ENCODE measurements at places on chromosomes 13 and 19.
A peak's percentile ranks its signal among the peaks of the same experiment; 100 is the strongest.

DNA sequence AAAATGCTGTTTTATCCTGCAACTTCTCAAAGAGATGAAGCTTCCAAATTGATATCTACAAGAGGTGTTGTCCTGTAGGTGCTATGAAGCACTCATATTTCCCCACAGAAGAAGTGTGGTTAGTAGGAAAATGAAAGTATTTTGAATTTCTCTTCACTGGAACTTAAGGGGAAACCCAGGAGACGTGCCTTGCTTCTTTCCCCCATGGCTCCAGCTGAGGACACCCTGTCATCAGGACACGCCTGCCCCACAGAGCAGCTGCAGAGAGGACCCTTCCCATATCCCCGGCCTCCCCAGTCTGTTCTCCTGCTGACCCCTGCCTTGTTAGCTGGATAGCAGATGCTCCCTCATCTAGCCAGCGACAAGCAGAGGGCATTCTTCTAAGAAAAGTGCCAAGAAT lies 371.3 kb downstream of the COG6 start:
- DNase-seq: no peak

GRCh38 chr19:58085348-58085875 lies 12.6 kb downstream of the ZSCAN18 start:
- no peak for DNase-seq

- no peak for DNase-seq
These were observed 417.1 kb downstream of the PCDH17 start for GRCh38 chr13:58048670-58049069.

GRCh38 chr13:45516757-45517156 lies 52.0 kb downstream of the COG3 start:
- no peak for DNase-seq

DNA sequence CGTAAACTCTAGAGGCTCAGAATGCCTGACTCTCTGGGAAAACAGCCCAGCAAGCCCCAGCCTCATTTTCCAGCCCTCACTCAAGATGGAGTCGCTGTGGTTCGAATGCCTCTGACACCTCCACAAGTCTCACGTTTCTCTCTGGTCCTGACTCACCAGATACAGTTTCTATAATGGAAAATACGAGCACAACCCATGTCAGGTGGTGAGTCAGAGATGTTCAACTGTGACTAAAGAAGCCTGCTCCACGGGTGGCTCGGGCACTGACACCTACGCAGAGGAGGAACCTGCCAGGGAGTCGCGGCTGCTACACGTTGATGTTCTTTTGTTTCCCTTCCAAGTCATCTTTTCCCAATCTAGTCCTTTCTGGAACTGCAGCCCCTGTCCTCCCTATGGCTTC lies 87.1 kb upstream of the STK24 start:
- DNase-seq: no peak

DNA sequence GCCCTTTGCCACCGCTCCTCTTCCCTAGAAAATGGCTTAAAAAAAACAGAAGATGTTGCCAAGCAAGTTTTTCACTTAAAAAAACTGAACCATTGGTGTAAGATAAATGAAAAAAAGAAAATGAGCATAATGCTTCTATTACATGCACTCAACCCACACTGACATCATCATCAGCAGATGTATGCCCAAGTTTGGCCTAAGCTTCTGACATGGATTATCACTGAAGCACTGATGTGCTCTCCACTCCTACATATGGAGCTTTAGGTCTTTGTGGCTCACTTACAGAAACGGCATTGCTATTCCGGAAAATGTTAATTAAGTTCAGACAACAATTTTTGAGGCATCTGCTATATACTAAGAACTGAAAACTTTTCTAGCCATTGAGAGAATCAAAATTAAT lies 8.0 kb downstream of the RXFP2 start:
- no peak for DNase-seq

- DNase-seq: no peak
These were observed 481.9 kb downstream of the COG6 start for GRCh38 chr13:40137400-40137799.

- no peak for DNase-seq
These were observed 14.0 kb upstream of the NAA16 start for GRCh38 chr13:41296879-41297646.

GRCh38 chr13:76379341-76380105 lies 506.7 kb downstream of the KCTD12 start:
- DNase-seq: peak; percentile 4

DNA sequence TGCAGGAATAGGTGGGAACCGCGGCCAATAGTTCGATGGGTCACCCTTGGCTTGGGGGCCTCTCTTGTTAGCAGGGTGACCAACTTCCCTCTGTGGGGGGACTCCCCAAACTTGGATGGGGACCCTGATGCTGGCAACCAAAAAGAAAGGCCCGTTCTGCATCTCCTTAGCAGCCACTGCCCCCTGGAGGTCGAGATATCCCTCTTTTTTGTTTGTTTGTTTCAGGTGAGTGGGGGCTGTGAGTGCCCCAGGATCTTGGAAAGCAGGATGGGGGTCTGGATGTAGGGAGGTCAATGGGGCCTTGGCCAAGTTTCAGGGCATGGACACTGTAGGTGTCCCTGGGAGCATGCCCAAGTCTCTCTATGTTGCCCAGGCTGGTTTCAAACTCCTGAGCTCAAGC lies 7.7 kb upstream of the CRTC1 start:
- no peak for DNase-seq

DNA sequence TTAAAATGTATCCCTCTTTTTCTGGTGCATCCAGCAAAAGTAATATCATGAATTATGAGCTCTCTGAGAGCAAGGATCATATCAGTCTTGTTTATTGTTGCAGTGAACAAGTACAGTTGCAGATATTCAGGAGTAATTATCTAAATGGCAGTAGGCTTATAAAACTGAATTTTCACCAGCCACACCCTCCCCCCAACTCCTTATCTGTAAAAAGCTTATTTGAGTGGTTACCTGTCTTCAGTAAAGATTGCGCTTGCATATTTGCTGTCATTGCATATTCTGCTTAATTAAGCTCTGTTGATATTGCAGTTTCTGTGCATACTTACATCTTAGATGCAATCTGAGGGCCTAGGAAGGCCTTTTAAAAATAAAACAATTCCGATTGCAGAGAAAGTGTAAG lies 87.3 kb downstream of the DNAJC15 start:
- DNase-seq: no peak

DNA sequence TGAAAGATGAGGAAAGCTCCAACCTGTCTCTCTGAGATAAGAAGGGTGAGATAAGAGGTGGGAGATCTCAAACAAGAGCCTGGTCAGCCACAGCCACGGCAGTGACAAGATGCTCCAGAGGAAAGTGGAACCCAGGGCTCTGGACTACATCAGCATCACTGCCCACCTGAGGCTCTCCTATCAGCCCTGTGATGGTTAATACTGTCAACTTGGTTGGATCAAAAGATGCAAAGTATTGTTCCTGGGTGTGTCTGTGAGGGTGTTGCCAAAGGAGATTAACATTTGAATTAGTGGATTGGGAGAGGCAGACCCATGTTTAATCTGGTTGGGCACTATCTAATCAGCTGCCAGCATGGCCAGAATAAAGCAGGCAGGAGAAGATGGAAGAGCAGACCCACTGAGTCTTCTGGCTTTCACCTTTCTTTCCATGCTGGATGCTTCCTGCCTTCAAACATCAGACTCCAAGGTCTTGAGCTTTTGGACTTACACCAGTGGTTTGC lies 476.6 kb upstream of the NBEA start:
- DNase-seq: no peak

- DNase-seq: peak; percentile 9
These were observed 788.3 kb upstream of the SLITRK5 start for GRCh38 chr13:86882835-86883234.

DNA sequence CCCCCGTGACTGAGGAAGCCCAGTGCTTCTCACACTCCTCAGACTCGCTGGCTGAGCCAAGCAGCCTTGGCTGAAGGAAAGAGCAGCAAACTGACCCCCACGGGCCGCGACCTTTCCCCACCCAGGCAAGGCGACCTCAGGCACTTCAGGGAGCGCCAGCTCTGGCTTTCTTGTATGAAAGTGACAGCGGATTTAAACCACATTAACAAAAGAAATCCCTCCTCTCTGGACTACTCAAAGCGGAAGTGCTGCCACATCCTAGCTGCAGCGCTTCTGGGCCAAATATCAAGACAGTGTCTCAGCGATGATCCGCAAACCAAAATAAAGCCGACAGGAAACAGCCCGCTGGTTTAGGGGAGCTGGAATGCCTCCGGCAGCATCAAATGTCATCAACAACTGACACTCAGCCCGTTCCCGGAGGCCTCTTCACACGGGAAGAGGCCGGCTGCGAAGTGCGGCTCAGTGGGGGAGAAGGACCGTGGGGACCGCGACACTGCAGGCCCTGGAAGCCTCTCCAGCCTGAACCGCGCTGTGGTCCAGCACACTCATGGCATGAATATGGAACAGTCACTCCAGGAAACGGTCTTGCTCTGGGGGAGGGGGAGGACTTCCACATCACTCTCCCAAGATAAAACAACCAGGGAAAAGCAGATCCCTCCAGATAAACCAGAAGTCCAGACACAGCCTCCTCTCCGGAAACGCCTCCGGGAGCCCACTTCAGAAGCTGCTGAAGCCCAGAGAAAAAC lies 1.4 kb downstream of the RASA3 start:
- peak; percentile 91 for DNase-seq

- no peak for DNase-seq
These were observed 541.0 kb downstream of the RFC3 start for GRCh38 chr13:34358811-34359513.

GRCh38 chr13:27791146-27791900 lies 960 bp upstream of the GSX1 start:
- no peak for DNase-seq
